Jurkat, Clone E6-1 (cell line): ENCODE measurements at places on chromosomes 2 and 18.

DNA sequence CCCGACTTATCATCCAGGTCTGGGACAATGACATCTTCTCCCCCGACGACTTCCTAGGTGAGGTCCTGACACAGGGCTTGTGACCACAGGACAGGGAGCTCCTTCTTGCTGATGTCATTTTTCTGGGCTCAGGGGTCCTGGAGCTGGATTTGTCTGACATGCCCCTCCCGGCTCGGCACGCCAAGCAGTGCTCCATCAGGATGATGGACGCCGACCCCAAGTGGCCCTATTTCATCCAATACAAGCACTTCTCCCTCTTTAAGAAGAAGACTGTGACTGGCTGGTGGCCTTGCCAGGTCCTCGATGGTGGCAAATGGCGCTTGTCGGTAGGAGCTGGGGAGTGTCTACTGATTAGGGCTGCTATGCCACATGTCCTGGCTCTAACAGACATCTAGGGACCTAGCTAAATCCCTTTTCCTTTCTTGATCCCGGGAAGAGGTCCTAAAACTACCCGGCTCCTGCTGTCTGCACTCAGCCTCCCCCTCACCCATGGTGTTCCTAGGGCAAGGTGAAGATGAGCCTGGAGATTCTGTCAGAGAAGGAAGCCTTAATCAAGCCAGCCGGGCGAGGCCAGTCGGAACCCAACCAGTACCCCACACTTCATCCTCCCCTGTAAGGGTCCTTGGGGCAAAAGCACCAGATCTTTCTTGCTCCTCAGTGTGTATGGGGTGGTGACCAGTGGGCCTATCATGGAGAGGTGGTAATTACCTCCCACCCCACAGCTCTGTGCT lies 36.7 kb downstream of the LMAN2L start:
- no peak for DNase-seq

DNA sequence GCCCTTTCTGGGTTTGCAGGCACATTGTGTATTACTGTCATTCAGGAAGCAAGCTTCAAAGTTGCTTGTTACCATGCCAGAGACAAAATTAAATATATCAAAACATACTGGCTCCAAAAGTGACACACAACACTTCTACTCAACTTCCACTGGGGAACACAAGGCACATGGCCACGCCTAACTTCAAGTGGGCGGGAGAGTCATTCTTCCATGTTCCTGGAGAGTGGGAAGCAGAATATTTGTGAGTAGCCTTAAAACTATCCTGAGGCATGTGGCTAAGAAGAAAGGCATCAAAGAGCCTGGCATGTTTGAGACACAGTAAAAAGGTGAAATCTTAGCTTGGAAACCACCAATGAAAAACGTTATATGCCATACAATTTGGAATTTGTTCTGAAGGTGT lies 90.5 kb upstream of the TACR1 start:
- DNase-seq: no peak

DNA sequence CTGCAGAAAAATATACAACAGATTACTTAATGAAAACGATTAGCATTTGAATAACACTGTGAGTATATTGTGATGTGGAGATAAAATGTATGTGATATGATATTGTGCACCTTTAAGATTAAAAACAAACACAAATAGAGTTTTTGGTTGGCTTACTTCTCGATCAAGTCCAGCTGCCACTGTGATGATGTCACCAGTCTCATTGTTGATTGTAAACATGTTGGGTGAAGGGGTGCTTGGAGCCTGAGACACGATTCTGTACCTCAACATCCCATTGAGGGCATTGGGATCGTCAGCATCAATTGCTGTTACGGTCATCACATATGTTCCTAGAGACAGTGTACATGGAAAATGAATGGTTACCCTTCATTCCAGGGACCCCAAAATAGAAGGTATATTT lies 174.1 kb downstream of the CDH2 start:
- no peak for DNase-seq

DNA sequence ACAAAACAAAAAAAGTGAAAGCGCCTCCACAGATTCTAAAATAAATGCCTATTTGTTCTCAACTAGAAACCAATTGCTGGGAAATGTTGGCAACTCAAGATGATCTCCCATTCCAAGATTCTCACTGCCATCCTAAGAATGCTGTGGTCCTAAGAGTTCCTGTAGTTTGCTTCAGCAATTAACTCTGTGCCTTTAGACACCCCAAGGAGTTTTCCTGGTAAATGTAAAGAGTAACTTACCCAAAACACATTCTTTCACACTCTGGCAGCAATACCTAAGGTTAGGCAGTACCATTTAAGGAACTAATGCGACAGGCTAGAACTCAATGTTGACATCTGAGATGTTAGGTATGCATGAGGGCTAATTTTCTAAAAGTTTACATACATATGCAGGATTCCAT lies 58.8 kb upstream of the TANK start:
- DNase-seq: no peak

DNA sequence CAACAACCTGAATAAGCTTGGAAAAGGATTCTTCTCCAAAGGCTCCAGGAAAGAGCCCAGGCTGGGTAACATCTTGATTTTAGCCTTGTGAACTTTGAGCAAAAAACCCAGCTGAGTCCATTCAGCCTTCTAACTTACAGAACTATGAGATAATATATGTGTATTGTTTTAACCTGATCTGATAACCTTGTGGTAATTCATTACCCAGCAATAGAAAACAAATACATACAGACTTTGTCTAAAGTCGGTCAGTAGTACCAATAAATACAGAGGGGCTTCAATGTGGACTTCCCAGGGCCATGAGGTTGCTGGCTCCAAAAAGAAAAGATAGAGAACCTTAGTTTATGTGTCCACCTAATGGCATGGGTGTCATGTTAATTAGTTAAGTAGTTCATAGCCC lies 191.8 kb downstream of the KCNH7 start:
- DNase-seq: no peak

GRCh38 chr2:209578394-209579001 lies 154.7 kb downstream of the MAP2 start:
- no peak for DNase-seq

GRCh38 chr2:24492421-24493279 lies 1.6 kb downstream of the NCOA1 start:
- DNase-seq: no peak

DNA sequence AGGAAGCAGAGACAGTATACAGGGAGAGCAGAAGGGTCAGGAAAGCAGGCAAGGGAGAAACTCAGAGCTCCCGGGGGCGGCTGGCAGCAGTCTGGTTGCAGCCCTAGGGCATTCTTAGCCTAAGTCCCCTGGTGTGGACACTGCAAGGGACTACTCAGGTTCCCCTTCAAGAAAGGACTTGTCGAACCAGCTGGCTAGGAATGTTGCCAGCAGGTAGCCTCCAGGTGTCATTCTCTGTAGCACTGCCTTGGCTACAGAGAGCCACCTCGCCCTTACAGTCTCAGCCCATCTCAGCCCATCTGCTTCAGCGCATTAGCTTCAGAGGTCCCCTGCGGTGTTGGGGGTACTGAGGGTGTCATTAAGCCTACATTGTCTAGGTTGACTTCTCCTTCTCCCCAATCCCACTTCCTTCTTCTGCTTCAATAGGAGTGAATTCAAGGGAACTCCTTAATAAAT lies 11.3 kb upstream of the TMSB10 start:
- DNase-seq: no peak
